ENCODE measurements at places on chromosomes 3 and 15. TPM values are rescaled to one million over a fixed set of nuclear protein-coding genes. Genes with fewer than 3 reads are reported as not detected.

The SLC12A1 gene
- not detected for total RNA-seq

DNA sequence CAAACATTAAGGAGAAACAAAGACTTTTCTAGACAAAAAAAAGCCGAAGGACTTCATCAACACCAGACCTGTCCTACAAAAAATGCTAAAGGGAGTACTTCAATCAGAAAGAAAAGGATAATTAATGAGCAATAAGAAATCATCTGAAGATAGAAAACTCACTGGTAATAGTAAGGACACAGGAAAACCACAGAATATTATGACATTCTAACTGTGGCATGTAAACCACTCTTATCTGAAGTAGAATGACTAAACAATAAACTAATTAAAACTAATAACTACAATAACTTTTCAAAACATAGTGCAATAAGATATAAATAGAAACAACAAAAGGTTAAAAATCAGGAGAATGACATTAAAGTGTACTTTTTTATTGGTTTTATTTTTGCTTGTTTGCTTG lies 584.5 kb upstream of the CCDC54 start:
- no peak for DNase-seq

DNA sequence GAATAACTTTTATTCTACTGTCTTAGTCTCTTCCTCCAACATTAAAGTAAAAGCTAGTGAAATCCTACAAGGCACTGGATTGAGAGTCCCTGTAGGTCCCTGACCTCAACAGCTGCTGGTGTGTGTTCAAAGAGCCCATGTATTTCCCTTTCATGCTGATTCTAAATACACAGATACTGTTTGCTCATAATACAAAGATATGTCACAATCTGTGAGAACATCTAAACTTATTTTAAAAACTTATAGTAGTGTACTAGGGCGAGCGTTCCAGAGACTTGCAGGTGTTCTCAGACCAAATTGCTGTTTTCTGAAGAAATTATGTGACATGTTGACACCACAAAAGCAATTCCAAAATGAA lies 145.9 kb upstream of the LIPC start:
- DNase-seq = no peak

DNA sequence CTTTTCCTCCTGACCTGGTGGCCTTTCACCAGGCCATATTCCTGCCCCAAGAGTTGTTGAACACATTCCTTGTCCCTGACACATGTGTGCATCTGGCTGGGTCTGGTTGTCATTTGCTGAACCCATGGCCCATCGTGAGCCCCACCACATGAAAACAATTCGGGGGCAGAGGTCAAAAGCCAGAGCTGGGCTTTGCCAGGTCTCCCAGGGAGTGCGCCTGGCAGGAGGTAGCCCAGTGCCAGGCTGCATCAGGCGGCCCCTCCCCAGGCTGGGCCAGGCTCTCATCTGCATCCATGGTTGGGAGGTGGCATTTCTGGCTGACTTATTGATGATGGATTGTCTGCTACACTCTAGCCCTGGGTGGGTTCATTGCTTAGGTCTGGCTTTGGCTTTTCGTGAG lies 30.9 kb downstream of the SPSB4 start:
- DNase-seq = no peak

The PLA2G4B gene
- 0.13 TPM for total RNA-seq

DNA sequence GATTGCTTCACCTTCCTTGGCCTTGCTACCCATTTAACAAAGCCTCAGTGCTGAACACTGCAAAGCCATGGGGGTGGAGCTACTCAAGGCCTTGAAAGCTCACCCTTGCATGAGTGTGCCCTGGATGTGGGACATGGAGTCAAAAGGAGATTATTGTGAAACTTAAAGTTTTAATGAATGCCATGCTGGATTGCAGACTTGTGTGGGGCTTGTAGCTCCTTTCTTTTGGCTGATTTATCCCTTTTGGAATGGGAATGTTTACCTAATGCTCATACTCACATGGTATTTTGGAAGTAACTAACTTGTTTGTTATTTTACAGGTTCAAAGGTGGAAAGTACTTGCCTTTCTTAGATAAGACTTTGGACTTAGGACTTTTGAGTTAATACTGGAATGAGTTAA lies 538.5 kb upstream of the NECTIN3 start:
- no peak for DNase-seq

Measured in gastrocnemius medialis (tissue), 4 donors.